ENCODE measurements at places on chromosomes 1 and 21.

DNA sequence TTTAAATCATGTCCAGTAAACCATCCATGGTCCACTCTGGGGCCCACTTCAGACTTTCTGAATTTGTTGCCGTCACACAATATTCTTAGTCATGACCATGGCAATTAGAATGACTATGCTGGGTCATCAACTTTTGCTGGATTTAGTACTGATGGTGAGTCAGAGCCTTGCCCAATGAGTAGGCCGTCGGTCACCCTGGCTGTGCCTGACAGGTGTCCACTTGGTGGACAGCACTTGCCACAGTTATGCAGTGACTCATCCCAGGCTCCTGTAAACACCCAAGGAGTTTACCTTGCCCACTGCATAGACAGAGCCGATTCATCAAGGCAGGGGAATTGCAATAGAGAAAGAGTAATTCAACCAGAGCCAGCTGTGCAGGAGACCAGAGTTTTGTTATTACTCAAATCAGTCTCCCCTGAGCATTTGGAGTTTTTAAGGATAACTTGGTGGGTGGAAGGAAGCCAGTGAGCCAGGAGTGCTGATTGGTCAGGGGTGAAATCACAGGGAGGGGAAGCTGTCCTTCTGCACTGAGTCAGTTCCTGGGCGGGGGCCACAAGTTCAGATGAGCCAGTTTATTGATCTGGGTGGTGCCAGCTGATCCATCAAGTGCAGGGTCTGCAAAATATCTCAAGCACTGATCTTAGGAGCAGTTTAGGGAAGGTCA lies 333.8 kb downstream of the PTPRU start:
- DNase-seq, result no peak

DNA sequence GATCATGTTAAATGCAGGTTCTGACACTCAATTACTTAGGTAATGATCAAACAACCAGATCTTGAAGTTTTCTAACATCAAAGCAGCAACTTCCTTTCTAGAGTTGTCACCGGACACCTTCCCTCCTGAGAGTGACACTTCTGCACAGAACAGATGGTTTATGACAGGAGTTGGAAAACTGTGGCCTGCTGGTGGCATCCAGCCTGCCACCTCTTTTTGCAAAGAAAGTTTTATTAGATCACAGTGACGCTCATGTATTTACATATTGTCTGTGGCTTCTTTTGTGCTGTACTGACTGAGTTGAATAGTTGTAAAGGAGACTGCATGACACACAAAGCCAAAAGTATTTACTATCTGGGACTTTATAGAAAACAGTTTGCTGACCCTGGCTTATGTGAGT lies 28.3 kb downstream of the DDR2 start:
- DNase-seq, result no peak

- DNase-seq, result no peak
Observed at GRCh38 chr1:227869279-227869842, 53.9 kb downstream of the PRSS38 start.

- DNase-seq, result no peak
Observed at GRCh38 chr1:212269306-212269705, 15.9 kb upstream of the PPP2R5A start.

GRCh38 chr1:2962946-2963345 lies 58.3 kb upstream of the ACTRT2 start:
- no peak for DNase-seq

GRCh38 chr21:37028570-37028969 lies 22.1 kb downstream of the RIPPLY3 start:
- no peak for DNase-seq

GRCh38 chr1:18927082-18927653 lies 24.8 kb upstream of the ALDH4A1 start:
- DNase-seq, result no peak

DNA sequence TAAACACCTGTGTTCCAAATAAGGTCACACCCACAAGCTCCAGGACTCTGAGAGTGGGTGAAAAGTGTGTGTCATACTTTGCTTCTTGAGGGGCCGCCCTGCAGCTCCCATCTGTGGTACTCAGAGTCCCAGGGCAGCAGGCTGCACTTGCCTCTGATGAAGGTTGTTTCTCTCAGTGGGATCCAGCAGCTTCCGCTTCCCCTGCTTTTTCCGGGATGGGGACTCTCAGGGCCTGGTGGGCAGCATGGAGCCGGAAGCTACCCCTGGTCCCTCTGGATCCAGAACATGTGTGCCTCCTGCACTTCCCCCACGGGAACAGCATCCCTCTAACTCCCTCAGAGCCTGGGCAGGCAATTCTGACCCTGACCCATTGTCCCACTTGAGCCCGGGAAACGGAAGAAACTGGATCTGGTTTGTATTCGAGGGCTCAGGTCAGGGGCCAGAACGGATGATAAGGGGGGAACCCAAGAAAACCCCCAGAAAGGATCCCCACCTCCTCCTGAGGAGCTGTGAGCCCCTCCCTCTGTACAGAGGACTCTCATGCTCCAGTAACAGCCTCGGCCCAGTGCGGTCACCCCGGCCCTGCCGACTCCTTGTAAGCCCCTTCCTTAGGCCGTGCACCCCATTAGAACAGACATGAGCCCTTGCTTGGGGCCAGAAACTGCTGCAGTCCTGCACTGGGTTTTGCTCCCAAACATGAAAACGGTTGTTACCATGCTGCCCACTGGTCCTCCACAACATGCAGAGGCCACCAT lies 189.5 kb upstream of the C1orf174 start:
- no peak for DNase-seq

DNA sequence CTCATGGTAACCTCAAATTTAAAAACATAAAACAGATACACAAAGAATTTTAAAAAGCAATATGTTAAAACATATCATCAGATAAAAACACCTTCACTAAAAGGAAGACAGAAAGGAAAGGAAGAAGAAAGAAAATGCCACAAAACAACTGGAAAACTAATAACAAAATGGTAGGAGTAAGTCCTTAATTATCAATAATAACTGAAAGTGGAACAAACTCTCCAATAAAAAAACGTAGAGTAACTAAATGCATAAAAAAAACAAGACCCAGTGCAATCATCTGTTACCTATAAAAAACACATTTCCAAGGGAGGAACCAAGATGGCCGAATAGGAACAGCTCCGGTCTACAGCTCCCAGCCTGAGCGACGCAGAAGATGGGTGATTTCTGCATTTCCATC lies 47.1 kb upstream of the ACADM start:
- no peak for DNase-seq

GRCh38 chr1:51733793-51734522 lies 117.1 kb downstream of the OSBPL9 start:
- no peak for DNase-seq

Data from stimulated activated CD8-positive, alpha-beta memory T cell treated with anti-CD3 and anti-CD28 coated beads, Interleukin-2, amount 100 ng/mL, for 48 hours (primary cell).